ENCODE measurements at places on chromosomes 3 and 15. TPM values are rescaled to one million over a fixed set of nuclear protein-coding genes. Genes with fewer than 3 reads are reported as not detected.

DNA sequence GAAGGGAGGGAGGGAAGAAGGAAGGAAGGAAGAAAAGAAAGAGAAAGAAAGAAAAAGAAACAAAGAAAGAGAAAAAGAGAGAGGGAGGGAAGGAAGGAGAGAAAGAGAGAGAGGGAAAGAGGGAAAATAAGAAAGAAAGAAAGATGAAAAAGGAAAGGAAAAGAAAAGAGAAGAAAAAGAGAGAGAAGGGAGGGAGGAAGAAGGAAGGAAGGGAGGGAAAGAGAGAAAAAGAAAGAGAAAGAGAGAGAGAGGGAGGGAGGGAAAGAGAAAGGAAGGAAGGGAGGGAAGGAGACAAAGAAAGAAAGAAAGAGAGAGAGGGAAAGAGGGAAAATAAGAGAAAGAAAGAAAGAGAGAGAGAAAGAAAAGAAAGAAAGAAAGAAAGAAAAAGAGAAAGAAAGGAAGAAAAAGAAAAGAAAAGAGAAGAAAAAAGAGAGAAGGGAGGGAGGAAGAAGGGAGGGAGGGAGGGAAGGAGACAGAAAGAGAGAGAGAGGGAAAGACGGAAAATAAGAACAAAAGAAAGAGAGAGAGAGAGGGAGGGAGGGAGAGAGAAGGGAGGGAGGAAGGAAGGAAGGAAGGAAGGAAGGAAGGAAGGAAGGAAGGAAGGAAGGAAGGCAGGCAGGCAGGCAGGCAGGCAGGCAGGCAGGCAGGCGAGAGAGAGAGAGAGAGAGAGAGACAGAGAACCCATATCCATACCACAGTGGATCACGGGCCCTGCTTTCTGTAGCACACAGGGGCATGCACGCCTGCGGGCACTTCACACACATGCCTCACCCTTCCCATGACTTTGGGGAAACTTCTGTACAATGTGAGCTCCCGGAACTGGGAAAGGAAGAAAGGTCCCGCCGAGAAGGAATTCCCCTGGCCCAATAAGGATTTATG lies 52.5 kb downstream of the ADCY5 start:
- DNase-seq = no peak

GRCh38 chr3:152399374-152399773 lies 130.6 kb downstream of the MBNL1 start:
- no peak for DNase-seq

- peak; percentile 49 for DNase-seq
These were observed 66.4 kb upstream of the NR2E3 start for GRCh38 chr15:71743861-71744382.

GRCh38 chr3:160343132-160343531 lies 55.9 kb downstream of the IFT80 start:
- peak; percentile 12 for DNase-seq

- no peak for DNase-seq
These were observed 67.4 kb upstream of the TAMM41 start for GRCh38 chr3:11914041-11914440.

DNA sequence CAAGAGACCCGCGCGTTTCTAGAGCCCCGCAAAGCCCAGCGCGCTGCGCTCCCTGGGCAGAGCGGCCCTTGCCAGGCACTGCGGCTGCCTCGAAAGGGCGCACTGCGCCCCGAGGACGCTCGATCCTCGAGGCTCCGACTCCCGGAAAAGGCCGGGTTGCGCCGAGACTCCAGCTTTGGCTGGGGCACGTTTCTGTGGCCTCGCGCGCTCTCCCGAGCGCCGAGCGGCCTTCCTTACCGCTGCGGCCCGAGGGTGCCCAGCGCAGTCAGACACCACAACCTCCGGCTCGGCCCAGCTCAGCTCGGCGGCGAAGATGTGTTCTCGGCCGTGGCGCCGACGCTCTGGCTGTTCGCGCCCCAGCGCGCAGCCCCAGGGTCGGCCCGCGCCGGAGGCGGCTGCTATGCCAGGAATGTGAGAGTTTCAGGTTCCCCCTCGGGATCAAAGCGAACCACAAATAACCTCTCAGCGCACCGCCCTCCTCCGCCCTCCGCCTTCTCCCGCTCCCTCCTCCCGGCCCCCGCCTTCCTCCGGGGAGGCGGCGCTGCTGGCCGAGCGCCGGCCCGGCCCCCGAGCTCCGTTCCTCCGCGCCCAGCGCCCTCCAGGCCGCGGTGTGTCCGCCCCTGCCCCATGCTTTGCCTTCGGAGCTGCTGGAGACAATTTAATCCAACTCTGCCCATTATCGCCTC lies at the start of gene AMOTL2:
AMOTL2 (minus strand) TSS at position 343 of the 686 bp plus-strand sequence. CDS start 3,014 bp downstream, outside the sequence.
- DNase-seq = peak; percentile 79

DNA sequence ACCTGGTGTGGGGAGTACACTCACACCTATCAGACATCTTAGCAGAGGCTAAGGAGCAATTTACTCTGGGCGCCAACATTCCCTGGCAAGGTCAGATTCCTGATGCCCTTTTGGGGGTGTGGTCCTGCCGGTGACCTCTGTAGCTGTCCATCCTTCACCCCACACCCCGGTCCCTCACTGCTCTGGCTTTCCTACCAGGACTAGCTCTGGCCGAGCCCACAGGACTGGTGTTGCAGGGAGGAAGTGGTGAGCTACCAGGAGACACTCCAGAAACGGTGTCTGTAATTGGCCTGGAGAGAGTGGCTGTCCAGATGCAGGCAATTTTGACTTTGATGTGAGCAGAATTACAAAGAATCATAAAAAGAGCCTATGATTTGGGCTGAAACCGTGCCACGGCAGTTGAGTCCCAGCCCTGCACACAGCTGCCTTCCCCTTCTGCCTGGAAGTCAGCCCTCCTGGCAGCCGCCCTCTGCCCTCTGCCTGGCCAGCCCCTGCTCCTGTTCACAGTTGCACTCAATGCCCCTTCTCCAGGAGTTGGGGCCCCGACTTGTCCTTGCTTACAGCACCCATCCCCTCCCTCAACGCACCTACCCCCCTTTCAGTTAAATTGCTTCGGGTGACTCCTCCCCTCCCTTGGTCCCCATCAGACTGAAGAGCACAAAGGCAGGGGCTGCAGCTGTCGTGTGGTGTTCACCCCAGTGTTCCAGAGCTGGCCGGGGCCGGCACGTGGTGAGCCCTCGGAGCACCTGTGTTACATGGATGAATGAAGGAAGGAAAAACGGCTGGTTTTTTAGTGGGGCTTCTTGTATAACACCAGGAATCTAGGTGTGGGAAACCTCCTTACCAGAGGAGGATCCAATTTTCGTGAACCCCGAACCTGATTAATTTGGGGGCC lies 80.2 kb upstream of the TPM1 start:
- no peak for DNase-seq

- no peak for DNase-seq
These were observed 45.8 kb upstream of the FSIP1 start for GRCh38 chr15:39828374-39828931.

DNA sequence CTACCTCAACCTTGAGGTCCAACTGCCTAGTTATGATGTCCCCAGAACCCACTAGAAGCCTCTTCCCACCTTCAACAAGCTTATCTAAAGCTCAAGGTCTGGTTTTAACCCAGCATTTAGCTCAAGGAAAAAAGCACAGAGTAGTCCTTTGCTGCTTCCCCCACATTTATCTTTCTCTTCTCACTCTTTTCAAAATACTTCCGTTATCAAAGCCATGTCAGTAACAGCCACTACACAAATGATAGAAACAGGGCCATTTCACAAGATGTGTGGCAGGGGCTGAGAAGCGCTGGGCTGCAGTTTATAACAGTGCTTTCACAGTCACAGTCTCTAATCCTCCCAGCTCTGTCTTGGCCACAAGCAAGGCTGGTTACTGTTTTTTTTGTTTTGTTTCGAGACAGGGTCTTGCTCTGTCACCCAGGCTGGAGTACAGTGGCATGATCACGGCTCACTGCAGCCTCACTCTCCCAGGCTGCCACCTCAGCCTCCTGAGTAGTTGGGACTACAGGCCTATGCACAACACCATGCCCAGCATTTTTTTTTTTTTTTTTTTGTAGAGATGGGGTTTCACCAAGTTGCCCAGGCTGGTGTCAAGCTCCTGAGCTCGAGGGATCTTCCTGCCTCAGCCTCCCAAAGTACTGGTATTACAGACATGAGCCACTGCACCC lies 218.8 kb downstream of the OSBPL10 start:
- DNase-seq = no peak

- DNase-seq = peak; percentile 23
These were observed 663.7 kb downstream of the AGBL1 start for GRCh38 chr15:86743283-86743903.

GRCh38 chr3:72782521-72782920 lies 65.7 kb downstream of the SHQ1 start:
- no peak for DNase-seq

GRCh38 chr3:72086042-72086742 lies 301.2 kb upstream of the PROK2 start:
- no peak for DNase-seq

DNA sequence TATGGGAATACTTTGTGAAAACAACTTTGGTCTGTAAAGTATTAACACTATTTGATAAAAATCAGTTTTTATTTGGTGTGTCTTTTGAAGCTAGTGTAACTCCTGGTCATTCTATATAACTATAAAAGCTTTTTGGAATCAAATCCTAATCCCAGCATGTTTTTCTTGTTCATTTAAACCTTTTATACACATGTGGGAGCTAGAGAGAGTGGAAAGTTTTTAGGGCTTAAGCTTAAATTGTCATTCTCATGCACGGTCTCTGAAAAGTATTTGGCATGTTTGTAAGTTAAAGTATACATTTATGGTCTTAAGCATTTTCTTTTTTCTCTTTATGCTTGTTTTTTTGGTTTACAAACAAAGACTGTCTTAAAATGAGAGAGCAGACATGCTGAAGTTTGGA lies 83.4 kb upstream of the RARB start:
- DNase-seq = no peak

- no peak for DNase-seq
These were observed 38.9 kb downstream of the MDFIC2 start for GRCh38 chr3:70273492-70273891.

DNA sequence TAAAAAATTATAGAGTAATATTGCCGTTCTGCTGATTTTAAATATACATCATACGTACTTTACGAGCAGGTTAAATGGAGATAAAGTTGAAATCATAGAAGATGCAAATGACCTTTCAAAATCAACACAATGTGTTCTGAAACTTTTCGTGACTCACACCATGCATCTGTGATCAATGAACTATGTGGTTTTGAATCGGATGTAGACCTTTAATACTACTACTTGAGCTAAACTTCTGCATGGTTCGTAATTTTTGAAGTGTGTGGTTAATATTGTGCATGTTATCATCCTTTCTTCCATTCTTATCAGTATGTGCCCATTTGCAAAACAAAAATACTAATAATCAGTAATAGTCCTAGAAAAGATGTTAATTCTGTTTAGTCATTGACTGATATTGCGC lies 58.9 kb downstream of the GASK1A start:
- DNase-seq = no peak

GRCh38 chr3:54424292-54424691 lies 301.9 kb downstream of the CACNA2D3 start:
- DNase-seq = no peak

GRCh38 chr3:130537673-130538304 lies 20.8 kb downstream of the COL6A6 start:
- no peak for DNase-seq

GRCh38 chr15:25832158-25832557 lies 31.0 kb downstream of the ATP10A start:
- no peak for DNase-seq

- no peak for DNase-seq
These were observed 11.9 kb upstream of the ALDH1A2 start for GRCh38 chr15:58077427-58077826.

GRCh38 chr3:43998370-43998835 lies 243.3 kb upstream of the TOPAZ1 start:
- DNase-seq = no peak

PRTG gene
- total RNA-seq = 13.4 TPM

MAP2K5 gene
- 7.4 TPM for total RNA-seq

DNAH12 gene
- not detected for total RNA-seq

HHLA2 gene
- total RNA-seq = not detected

GPR160 gene
- total RNA-seq = 2.1 TPM

ARRDC4 gene
- 35.5 TPM for total RNA-seq

FBXO40 gene
- not detected for total RNA-seq

ALAS1 gene
- total RNA-seq = 54.6 TPM

CHRD gene
- 0.07 TPM for total RNA-seq

SNTN gene
- not detected for total RNA-seq

ALPK3 gene
- total RNA-seq = 0.05 TPM

EHHADH gene
- total RNA-seq = 2.3 TPM

PLD1 gene
- 27.9 TPM for total RNA-seq

CKMT1A gene
- total RNA-seq = 1.2 TPM

NPAP1 gene
- total RNA-seq = not detected

DNAJA4 gene
- total RNA-seq = 0.12 TPM

A4GNT gene
- total RNA-seq = not detected
